Activated naive CD4-positive, alpha-beta T cell treated with Interleukin-2 at 50 U/mL for 16 hours (primary cell): ENCODE measurements at places on chromosomes 7 and 10.

DNA sequence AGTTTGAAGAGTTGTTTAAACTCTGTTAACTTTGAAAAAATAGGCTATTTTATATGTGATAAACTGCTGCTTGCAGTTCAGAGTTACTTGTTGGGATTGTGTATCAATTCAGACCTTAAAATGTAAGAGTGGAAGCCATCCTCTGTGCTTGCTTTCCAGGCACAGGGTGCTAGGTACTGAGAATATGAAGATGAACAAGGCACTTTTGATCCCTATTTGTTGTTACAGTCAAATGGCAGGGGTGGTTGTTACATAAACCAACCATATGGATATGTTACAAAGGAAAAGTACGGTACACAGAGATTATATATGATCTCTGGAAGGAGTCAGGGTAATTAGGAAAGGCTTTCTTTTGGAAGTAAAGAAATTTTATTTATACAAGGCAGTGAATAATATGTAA, 63.8 kb downstream of the REEP3 start:
- DNase-seq, result no peak

DNA sequence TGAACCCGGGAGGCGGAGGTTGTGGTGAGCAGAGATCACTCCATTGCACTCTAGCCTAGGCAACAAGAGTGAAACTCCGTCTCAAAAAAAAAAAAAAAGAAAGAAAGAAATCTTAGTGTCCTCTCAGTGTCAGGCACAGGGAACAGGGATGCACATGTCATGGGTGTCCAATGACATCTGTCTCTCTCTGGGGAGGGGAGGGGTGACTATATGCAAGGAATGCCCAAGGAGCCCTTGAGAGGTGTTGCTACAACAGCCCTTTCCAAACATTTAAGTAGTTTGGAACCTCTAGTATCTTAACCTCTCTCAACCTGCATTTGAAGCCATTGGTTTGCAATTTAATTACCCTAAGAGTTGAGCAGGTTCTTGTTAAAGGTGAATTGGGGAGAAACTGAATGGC, 28.9 kb downstream of the PDLIM1 start:
- no peak for DNase-seq

- peak; percentile 70 for DNase-seq
Observed at GRCh38 chr10:73991884-73992245, 6.1 kb upstream of the VCL start.

GRCh38 chr10:119807960-119808697, 64.5 kb downstream of the MCMBP start:
- DNase-seq, result no peak

GRCh38 chr10:26451903-26452302, 13.8 kb downstream of the APBB1IP start:
- no peak for DNase-seq

GRCh38 chr7:140435252-140435895, 31.5 kb downstream of the RAB19 start:
- DNase-seq, result no peak
